HFFc6 (cell line): ENCODE measurements at places on chromosomes 12 and 14. TPM values are rescaled to one million over a fixed set of nuclear protein-coding genes. Genes with fewer than 3 reads are reported as not detected.

- DNase-seq, result peak; percentile 5
- H3K4me1 ChIP-seq, result no peaks in the 10 kb centered on the region
- H3K4me3 ChIP-seq, result no peak overlapping the region
- H3K36me3 ChIP-seq, result no peaks in the 10 kb centered on the region
- H3K27me3 ChIP-seq, result peaks cover 13% of the 10 kb centered on the region
These were observed 77.5 kb upstream of the KRAS start for GRCh38 chr12:25328072-25328712.

- peaks cover 9% of the 10 kb centered on the region for H3K4me1 ChIP-seq
- no peaks in the 10 kb centered on the region for H3K36me3 ChIP-seq
- no peak for DNase-seq
These were observed 110.4 kb downstream of the DAD1 start for GRCh38 chr14:22478670-22479069.

DNA sequence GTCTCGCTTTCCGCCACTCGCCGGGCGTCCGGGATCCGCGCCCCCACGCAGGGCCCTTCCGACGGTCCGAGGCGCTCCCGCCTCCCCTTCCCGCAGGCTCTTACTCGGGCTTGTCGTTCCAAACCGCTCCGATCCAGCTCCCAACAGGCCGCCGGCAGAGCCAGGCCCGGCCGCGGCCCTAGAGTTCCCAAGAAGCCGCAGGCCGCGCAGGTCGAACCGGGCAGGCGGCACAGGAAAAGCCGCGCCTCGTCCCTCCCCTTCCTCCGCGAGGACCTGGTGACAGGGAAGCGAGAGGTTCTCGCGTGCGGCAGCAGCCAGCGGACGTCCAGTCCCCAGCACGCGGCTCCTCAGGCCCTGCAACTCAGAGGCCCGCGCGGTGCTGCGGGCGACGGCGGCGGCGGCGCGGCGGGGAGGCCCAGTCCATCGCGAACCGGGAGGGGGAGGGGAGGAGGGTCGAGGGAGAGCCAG lies 272 bp downstream of the HECTD1 start:
- H3K36me3 ChIP-seq, result peaks cover 33% of the 10 kb centered on the region
- H3K27me3 ChIP-seq, result no peaks in the 10 kb centered on the region
- H3K4me1 ChIP-seq, result peaks cover 29% of the 10 kb centered on the region
- peak overlapping the region; percentile 92 for H3K4me3 ChIP-seq

GRCh38 chr12:82383930-82384552 lies 25.7 kb downstream of the METTL25 start:
- no peaks in the 10 kb centered on the region for H3K27me3 ChIP-seq
- no peak overlapping the region for H3K27ac ChIP-seq
- no peak overlapping the region for H3K4me3 ChIP-seq
- no peaks in the 10 kb centered on the region for H3K36me3 ChIP-seq
- H3K4me1 ChIP-seq, result no peaks in the 10 kb centered on the region

DNA sequence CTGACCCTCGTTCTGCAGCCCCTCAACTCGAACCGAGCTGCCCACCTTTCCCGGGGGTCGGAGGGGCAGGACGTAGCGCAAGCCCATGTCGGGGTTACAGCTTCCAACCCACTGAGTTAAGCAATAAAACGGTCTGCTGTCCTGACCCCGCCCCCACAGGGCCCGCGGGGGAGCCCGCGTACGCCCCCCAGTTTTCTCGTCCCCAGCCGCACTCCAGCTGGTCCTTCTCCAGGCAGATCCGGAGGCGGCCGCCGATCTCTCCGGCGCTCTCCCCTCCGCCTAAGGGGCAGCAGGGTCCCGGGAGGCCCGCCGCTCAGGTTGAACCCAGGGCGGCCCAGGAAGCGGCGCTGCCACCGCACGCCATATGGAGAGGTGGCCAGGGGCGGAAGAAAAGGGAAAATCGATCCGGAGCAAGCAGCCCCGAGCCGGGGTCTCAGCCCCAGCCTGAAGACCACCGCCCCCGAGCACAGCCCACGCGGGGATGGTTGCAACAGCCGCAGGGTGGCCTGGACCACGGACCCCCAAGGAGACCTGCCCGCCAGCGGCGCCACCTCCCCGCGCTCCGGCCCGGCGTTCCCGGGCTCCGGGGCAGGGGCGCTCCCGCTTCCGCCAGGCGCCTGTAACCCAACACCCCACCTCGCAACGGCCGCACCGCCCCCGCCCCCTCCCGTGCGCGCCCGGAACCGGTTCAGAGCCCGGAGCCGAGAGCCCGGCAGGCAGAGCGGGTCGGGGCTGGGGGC lies 760 bp downstream of the ACTN1 start:
- peak overlapping the region; percentile 95 for H3K27ac ChIP-seq
- peaks cover 11% of the 10 kb centered on the region for H3K27me3 ChIP-seq
- H3K4me1 ChIP-seq, result peaks cover 76% of the 10 kb centered on the region
- peak overlapping the region; percentile 94 for H3K4me3 ChIP-seq
- peaks cover 48% of the 10 kb centered on the region for H3K36me3 ChIP-seq
- DNase-seq, result peak; percentile 33

- H3K27me3 ChIP-seq, result no peaks in the 10 kb centered on the region; the same call in 1 of the 2 replicates
- no peak overlapping the region for H3K4me3 ChIP-seq
- H3K36me3 ChIP-seq, result no peaks in the 10 kb centered on the region
- no peak for DNase-seq
- no peaks in the 10 kb centered on the region for H3K4me1 ChIP-seq
These were observed 455.3 kb downstream of the MDGA2 start for GRCh38 chr14:47220096-47220495.

DNA sequence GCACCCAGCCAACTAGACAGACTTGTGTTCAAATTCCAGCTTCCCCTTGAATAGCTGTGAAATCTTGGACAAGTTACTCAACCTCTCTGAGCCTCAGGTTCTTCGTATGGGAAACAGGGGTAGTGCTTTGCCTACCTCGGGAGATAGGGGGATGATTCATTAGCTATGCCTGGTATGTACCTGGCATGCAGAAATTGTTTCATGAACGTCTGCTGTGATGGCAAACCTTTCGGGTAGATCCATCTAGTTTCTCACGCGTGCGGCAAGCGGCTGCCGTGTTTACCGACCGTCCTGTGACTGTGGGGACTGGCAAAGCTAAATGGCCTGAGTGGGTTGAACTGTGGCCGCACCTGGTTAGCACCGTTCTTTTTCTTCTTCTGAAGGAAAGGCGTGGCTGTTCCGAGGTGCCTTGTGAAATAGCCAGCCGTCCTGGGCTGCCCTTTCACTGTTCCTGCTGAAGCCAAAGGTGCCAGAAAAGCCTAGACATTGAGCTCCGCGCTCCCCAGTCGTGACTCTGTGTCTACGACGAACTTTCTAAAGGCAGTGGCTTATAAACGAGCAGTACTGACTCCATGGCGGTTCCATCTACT lies 40.6 kb upstream of the MED13L start:
- no peak for DNase-seq
- H3K27me3 ChIP-seq, result peaks cover 9% of the 10 kb centered on the region
- H3K4me1 ChIP-seq, result peaks cover 46% of the 10 kb centered on the region
- peak overlapping the region; percentile 36; the same call in 1 of the 2 replicates for H3K27ac ChIP-seq

- no peaks in the 10 kb centered on the region for H3K36me3 ChIP-seq
- DNase-seq, result no peak
- 0 out of 2 replicates have a peak overlapping the region, but pooled peaks have one; percentile 54 for H3K27ac ChIP-seq
These were observed 158.5 kb downstream of the PRKCH start for GRCh38 chr14:61479746-61480502.

GRCh38 chr14:46279327-46279726 lies 372.3 kb downstream of the RPL10L start:
- no peaks in the 10 kb centered on the region for H3K36me3 ChIP-seq
- no peaks in the 10 kb centered on the region for H3K4me1 ChIP-seq
- no peak for DNase-seq

The CCDC88C gene
- total RNA-seq, result 0.50 TPM in 1 of 3 replicates, not detected in the others

The MMP19 gene
- total RNA-seq, result 16.3 to 21.1 TPM (median 17.1 TPM) in 3 replicates

The CCDC184 gene
- total RNA-seq, result 0.42 to 0.60 TPM (median 0.59 TPM) in 3 replicates

The KCNA5 gene
- not detected in 3 replicates for total RNA-seq

The CARMIL3 gene
- not detected in 2 replicates for total RNA-seq
